Activated CD4-positive, CD25-positive, alpha-beta regulatory T cell treated with anti-CD3 and anti-CD28 coated beads, Interleukin-2, amount 50 U/mL, for 24 hours (primary cell): ENCODE measurements at places on chromosomes 3 and 15.
A peak's percentile ranks its signal among the peaks of the same experiment; 100 is the strongest.

- no peak for ATAC-seq
These were observed 39.2 kb downstream of the ATP2B2 start for GRCh38 chr3:10466186-10466585.

DNA sequence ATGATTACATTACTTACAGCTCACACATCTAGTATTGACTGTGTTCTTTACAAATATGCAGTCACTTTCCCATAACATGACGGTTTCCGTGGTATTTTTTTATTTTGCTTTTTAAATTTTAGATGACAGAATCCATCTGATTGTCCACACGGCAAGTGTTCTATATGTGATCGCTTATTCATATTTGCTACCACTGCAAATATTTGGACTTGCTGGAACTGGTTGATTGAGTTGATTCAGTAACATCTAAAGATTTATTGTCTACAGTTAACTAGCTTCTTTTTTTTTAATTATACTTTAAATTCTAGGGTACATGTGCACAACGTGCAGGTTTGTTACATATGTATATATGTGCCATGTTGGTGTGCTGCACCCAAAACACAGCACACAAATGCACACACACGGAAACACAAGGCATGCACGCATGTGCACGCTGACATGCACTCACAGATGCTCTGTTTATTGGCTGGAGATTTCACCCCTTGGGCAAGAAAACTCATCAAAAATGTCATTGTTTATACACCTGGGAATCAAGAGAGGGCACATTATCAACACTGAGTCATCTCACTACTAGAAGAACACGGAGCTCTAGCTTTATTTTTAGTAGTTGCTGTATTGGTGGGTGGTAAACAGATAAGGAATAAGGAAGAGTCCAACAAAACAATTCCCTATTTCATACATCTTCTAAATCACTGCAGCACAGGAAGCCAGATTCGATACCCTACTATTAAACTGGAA, 16.4 kb downstream of the ARRDC4 start:
- no peak for ATAC-seq

GRCh38 chr3:57756528-57757401, 656 bp downstream of the SLMAP start:
- peak; percentile 17 for ATAC-seq

DNA sequence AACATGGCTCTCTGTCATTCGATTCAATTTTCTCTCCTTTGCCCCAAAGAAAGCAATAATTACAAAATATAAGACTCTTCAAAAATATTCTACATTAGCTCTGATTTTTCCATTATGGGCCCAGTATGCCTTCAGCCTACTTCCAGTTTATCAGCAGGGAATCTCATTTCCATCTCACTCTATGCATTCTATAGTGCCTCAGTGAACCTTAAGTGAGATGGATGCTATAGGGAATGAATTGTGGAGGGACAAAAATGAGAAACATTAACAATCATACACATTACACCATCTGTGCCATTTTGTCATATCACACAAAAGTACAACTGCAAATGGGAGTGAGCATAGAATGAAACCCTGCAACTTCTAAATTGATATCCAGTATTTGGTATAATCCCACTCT, 50.7 kb upstream of the TSPAN3 start:
- no peak for ATAC-seq

GRCh38 chr3:47427866-47428265, 47.0 kb downstream of the PTPN23 start:
- ATAC-seq = no peak

- no peak for ATAC-seq
These were observed 93.5 kb downstream of the FLNB start for GRCh38 chr3:58101499-58102389.
